Hypothalamus (tissue), 51 donors: ENCODE measurements at places on chromosomes 7 and 10.

GRCh38 chr7:158094671-158095226 is 492.9 kb downstream of the PTPRN2 start:
- DNase-seq, result no peak

DNA sequence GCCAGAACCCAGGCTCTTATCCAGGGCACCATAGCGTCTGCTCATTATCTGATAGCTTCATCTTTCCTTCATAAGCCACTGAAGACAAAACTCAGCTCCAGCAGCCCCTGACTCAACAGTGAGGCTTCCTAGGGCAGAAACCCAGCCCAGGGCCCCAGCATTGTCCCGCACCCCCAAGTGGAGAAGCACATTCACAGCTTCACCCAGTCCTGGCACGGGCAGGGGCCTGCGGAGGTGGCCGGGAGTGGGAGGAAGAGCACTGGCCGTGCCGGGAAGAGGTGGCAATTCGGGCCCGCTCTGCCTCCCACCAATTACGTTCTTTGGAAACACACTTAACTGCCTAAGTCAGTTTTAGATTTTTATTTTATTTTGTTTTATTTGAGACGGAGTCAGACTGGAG is 10.3 kb upstream of the CALML5 start:
- DNase-seq, result no peak

- DNase-seq, result no peak
These were observed 6.9 kb upstream of the GOLGA7B start for GRCh38 chr10:97842656-97843280.

- no peak for DNase-seq
These were observed 125.6 kb downstream of the CYP26A1 start for GRCh38 chr10:93199191-93199751.

DNA sequence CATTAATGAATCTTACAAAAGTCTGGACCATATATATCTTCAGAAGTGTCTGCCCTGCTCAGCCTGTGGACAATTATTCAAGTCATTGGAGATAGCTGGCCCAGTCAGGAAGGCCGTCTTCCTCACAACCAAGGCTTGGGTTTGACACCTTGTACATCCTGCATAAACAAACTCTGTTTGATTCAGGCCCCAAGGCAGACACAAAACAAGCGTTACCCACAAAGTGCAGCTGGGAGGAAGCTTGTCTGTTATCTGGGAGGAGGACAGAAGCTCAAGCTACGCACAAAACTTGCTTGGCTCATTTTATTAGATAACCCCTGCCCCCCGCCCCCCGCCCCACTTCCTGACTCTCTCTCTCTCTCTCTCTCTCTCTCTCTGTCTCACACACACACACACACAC is 166.9 kb upstream of the WDR11 start:
- no peak for DNase-seq

GRCh38 chr10:129390147-129390546 is 76.9 kb upstream of the MGMT start:
- DNase-seq, result no peak

DNA sequence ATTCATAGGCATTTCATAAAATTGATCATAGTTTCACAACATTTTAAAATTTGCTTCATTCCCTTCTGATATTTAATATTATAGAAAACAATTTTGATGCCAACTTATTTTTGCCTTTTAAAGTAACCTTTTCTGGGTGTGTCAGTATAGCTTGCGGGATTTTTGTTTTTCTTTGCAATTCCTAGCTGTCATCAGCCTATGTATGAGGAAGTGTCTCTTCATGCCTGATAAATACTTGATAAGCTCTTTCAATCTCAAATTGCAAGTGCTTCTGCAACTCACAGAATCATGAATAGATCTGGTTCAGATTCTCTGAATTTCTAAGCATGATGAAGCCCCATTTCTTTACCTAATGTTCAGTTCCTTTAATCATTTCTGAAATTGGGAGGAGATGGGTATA is 28.0 kb upstream of the ARHGAP21 start:
- no peak for DNase-seq

- no peak for DNase-seq
These were observed 24.5 kb upstream of the ACSM6 start for GRCh38 chr10:95169522-95169921.

GRCh38 chr10:15540727-15541126 is 169.6 kb upstream of the FAM171A1 start:
- DNase-seq, result no peak

DNA sequence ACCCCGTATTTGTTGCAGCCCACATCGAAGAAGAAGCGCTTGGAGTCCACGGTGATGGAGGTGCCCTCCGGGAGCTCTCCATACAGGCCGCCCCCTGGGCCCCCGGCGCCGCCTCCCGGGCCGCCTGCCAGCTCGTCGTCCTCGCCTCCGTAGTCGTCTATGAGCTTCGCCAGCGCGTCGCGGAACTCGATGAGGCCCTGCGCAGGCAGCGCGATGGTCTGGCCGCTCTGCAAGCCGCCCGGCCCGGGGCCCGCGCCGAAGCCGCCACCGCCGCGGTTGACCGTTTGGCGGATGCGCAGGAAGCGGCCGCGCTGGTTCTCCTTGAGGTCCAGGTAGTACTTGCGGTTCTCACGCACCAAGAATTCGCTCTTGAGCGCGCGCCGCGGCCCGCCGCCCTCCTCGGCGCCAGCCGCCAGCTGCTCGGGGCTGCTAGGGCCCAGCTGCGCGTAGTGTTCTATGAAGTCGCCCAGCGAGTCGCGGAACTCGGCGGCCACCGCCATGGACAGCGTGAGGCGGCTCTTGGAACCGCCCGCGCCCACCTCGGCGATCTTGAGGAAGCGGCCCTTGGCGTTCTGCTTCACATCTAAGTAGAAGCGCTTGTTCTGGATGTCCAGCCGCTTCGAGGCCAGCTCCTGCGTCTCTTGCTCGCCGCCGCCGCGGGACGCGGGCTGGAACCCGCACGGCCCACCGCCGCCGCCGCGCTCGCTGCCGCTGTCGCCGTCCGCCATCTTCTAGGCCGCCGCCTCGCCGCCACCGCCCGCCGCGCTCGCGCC is 523 bp downstream of the PURB start:
- peak; percentile 46 for DNase-seq

- DNase-seq, result no peak
These were observed 32.9 kb upstream of the CUX1 start for GRCh38 chr7:101784292-101785127.

- DNase-seq, result no peak
These were observed 34.4 kb upstream of the ETV1 start for GRCh38 chr7:14023838-14024237.

GRCh38 chr7:68166525-68166924 is 1169.9 kb downstream of the TYW1 start:
- DNase-seq, result no peak

DNA sequence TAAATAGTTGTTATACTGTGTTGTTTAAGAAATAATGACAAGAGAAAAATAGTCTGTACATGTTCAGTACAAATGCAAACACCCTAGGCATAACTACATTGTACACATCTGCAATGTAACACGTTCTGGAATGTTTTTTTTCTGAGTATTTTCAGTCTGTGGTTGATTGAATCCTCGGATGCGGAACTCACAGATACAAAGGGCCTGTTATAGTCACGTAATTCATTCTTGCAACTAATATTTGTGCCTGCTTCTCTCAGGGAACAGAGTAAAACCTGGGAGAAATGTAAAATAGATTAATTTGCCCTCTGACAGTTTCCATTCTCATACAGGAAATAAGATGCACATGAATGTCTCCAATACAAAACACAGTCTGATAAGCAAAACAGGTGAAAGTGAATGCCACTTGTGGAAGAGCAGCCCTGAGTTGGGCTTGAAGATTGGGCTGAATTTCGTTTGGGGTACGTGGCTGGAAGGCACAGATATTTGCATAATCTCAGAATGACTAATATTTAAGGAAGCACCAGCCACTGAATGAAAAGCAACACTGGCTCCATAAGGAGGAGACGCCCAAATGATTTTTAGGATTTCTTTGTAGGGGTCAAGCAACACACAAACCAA is 19.1 kb downstream of the DENND2A start:
- DNase-seq, result no peak

DNA sequence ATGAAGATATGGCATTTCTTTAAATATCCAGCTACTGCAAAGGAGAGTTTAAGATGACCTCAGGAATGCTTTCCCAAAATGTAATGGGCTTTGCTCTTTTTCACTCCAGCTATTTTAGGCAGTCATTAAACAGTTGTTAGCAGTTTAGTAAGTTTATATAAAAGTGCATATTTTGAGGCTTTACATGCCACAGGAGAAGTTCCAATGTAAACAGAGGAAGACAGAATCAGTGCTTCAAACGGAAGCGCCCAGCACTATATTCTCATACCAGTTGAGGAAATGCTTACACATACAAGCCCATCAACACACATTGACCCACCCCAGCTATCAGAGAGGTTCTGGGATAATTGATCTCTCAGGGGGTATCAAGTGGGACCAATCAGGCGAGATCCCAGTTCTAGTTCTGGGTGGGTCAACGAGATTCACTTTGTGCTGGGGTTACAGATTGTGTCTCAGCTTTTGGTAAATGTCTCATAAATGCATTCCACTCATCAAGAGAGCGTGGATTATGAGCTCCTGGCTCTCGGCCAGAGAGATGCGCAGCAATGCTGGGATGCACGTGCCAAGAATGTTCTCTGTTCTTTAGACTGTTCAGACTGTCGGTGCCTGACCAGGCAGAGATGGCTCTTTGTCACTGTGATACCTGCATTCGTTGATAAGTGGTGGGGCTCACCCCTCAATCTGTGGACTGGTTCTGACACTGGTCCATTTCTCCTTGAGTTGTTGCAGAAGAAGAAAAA is 55.0 kb downstream of the CACNB2 start:
- no peak for DNase-seq

- no peak for DNase-seq
These were observed 254.9 kb upstream of the PHF14 start for GRCh38 chr7:10718768-10719167.

- no peak for DNase-seq
These were observed 66.3 kb downstream of the PRKAG2 start for GRCh38 chr7:151810441-151811232.

DNA sequence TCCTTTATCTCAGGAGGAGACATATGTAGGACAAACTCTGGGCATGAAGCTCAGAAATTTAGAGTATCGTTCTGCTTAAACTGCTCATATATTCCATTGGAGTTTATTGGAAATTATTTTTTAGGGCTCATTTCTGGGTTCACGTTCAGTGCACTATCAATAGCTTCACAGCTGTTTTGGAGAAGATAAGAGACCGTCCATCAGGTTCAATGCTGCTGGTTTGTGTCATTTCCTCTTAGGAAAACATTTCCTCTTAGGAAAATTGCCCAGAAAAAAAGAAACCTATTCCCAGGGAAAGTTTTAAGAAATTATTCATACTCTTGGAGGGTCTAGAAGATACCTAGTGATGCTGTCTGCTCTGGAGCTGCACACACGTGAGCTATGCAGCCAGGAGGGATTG is 691.7 kb downstream of the GRID1 start:
- no peak for DNase-seq

DNA sequence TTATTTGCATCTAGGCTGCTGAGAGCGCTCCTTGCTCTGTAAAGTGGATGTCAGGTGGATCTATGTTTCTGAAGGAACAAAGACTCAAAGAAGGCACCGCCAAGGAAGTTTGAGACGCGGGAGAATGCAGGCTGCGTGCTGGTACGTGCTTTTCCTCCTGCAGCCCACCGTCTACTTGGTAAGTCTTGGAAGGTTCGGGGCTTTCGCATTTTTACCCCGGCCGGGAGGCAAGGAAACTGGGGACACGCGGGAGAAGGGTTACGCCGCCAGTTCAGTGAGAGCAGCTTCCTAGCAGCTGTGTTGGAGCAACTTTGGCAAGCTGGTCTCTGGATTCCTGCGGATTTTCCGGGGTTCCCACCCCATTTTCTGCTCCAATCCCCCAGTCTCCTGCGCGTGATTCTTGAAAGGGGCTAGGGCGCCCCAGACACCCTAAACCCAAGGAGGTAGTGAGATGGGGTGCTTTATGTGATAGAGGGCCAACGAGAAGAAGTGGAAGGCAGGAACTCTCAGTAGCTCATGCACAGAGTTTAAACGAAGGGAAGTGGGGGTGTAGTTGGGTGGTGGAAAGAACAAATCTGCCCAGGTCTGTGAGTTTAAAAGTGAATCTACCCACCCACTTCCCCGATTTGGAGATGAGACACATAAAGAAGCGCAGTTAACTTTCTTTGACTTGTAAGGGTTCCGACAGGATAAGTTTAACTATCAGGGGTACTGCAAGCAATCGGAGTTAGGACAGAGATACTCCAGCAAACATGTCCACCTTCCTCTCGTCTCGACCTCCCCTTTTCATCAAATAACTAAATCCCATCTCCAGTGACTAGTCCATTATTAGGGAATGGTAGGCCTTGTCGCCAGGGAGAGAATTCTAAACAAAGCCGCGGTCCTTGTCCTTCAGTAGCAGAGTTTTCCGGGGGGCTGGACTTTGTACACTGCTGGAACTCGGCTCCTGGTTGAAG is 2.5 kb downstream of the NXPH1 start:
- DNase-seq, result no peak

GRCh38 chr7:132828502-132828901 is 252.2 kb upstream of the PLXNA4 start:
- DNase-seq, result no peak

GRCh38 chr10:24822590-24822989 is 98.9 kb upstream of the ARHGAP21 start:
- no peak for DNase-seq

DNA sequence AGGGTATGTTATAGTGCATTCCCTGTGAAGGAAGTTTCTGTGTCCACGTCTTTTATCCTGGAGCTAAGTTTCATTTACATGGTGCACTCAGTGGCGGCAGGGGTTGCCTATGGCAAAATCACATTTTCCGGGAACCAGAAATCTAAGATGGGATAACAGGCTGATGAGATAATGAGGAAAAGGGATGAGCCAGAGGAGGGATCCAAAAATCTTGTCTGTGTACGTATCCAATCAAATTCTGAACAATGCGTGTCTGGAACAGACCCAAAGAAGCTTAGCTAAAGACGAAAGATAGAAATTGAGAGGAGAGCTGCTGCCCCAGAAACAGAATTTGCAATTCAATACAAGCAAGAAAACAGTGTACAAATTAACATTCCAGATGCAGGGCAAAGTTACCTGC is 16.1 kb downstream of the LANCL2 start:
- DNase-seq, result no peak

- DNase-seq, result peak; percentile 64
These were observed 92.0 kb upstream of the MKLN1 start for GRCh38 chr7:131235489-131236317.

DNA sequence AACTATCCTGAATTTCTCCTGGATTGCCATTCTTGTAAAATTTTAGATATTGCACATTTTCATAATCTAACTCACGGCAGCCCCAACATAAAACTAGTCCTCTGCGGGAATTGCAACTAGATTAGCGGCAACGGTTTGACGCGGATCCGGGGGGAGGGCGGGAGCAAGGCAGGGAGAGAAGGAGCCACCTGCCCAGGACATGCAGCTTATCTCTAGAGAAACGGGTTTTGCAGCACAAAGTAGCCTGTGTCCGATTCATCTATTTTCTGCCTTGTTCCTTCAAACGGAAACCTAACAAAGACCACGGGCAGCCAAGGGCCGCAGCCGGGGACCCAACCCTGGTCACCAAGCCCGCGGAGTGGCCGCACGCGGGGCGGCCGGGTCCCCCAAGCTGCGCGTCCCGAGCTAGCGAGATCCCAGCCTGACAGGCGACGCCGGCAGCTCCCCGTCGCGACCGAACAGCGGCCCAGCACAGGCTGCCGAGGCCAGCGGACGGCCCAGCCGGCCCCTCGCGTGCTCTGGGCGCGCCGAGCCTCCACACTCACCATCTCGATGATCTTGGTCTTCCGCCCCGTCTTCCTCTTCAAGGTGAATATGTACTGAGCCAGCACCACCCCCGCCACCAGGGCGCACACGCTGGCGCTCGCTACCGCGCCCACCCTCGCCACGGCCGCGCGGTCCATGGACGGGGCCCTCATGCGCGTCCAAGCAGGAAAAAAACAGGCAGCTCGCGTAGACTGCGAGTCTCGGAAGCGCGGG is at the start of gene NT5C3A:
NT5C3A (minus strand) TSS at position 754 of the 759 bp plus-strand sequence; CDS start at position 683, 71 bp downstream.
- peak; percentile 47 for DNase-seq
